Stimulated activated CD4-positive, alpha-beta T cell treated with anti-CD3 and anti-CD28 coated beads, TNF-alpha, amount 100 ng/mL, for 24 hours (primary cell): ENCODE measurements at places on chromosomes 6 and 20.

- no peak for DNase-seq
Measured at GRCh38 chr6:136411025-136411325, 121.3 kb upstream of the BCLAF1 start.

DNA sequence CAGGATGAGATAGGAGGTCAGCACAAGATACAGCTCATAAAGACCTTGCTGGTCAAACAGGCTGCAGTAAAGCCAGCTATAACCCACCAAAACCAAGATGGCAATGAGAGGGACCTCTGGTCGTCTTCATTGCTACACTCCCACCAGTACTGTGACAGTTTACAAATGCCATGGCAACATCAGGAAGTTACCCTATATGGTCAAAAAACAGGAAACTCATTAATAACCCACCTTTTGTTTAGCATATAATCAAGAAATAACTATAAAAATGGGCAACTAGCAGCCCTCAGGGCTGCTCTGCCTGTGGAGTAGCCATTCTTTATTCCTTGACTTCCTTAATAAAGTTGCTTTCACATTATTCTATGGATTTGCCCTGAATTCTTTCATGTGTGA, 30.9 kb downstream of the SLC22A2 start:
- no peak for DNase-seq

GRCh38 chr20:33685328-33686099, 671 bp downstream of the E2F1 start:
- peak; percentile 57 for DNase-seq

GRCh38 chr6:108565091-108565766, 4.5 kb downstream of the FOXO3 start:
- no peak for DNase-seq

GRCh38 chr6:80183019-80183795, 76.7 kb downstream of the BCKDHB start:
- DNase-seq, result no peak

- DNase-seq, result no peak
Measured at GRCh38 chr6:37308069-37308815, 45.5 kb upstream of the RNF8 start.

- DNase-seq, result no peak
Measured at GRCh38 chr6:15386756-15387112, 140.9 kb downstream of the JARID2 start.

- DNase-seq, result no peak
Measured at GRCh38 chr6:8181951-8182845, 79.8 kb upstream of the EEF1E1 start.

GRCh38 chr6:142300758-142301650, 803 bp upstream of the ADGRG6 start:
- no peak for DNase-seq

DNA sequence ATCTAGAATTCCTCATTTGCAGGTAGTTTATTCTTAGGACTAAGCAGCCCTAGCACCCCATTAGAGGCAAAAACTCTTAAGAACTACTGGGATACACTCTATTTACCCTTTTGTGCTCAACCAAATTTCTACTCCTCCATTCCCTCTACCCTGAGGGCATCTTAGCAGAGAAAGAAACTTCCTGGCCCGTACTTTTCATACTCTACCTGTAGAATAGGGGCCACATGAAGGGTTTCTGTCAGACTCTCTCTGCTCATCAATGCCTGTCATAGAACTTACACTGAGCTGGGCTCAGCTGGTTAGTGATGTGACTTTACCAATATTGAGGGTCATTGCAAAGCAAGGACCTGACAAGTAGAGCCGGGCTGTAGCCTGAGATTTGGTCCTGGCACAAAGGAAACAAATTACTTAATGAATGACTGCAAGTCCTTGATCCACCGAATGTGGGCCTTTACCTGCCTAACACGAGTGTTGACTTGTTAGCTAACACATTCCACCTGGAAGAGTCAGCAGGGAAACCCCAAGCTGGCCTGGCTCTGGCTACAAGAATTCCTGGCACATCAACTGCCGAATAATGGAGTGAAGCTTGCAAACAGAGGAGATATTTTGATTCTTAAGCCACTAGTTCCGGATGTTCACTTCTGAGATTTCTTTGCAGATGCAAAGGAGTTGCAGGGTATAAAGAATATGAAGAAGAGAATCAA, 280.5 kb upstream of the JAG1 start:
- DNase-seq, result no peak

DNA sequence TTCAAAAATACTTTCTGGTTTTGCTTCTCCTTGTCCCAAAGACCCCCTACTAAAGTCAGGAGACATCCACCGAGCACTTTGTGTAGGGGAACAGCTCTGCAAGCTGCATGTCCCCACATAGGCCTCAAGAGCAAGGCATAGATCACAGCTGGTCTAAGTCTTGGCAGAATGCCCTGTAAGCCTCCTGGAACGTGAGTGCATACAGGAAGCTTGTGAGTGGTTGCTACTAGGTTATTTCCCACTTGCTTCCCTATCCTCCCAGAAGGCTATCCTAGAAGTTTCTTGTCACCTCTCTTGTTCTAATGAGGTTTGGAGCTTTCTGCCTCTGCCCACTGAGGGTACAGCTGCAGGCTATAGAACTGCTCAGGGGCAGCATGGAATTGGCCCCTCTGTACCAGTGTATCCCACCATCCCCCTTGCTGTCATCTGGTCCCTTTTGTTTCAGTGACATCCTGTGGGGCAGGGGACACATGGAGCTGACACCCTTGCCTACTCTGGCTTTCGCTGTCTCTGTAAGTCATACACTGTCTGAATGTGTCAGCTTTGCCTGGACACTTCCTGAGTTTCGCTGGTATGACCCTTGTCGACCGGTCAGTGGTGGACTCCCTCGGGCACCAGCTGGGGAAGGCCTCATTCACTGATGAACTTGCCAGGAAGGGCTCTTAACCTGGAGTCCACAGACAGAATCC, 35.6 kb upstream of the KCNK16 start:
- no peak for DNase-seq

DNA sequence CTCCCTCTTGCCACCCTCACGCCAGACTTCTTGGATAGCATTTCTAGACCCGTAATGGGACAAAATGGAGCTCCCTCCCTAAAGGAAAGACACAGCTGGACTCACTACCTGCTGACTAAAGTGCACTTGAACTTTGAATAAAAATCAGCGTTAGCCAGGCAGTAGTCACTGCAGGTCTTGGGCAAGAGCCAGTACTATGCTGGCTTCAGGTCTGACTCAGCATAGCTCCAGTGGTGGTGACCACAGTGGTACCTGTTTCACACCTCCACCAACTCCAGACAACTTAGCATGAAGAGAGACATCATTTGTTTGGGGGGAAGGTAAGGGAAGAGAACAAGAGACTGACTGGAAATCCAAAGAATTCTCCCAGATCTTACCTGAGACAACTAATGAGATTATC, 906.8 kb downstream of the GRIK2 start:
- no peak for DNase-seq

GRCh38 chr20:61135968-61136367, 116.1 kb upstream of the CDH4 start:
- DNase-seq, result no peak

DNA sequence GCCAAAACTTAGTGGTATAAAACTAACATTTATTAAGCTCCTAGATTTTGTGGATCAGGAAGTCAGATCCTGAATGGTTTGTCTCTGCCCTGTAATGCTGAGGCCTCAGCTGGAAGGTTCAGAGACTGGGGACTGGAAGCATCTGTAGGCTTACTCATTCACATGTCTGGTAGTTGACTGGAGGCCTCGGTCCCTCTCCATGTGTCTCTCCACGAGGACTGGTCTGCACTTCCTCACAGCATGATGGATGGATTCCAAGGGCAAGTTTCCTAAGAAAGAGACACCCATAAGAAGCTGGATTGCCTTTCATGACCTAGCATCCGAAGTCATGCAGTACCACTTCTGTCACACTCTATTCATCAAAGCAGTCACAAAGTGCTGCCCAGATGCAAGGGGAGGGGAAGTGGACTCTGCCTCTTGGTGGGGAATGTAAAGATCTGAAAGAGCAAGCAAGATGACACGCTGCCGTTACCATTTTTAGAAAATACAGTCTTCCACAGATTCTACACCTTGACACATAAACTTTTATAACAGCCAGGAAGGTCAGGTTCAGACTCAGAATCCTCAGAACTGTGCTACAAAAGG, 17.2 kb upstream of the MDGA1 start:
- DNase-seq, result no peak

- no peak for DNase-seq
Measured at GRCh38 chr20:25250508-25250907, 2.6 kb downstream of the PYGB start.

DNA sequence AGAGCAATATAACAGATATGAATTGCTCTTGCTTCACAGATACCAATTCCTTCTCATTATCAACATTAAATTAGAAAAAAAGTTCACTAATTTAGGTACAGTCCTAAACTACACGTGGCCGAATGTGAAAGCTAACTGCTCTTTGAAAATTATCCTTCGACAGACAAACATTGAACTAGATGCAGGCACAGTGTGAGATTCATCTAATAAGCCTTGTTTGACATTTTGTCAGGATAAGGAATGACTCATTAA, 1.1 kb downstream of the FAM184A start:
- no peak for DNase-seq

GRCh38 chr20:58838174-58838573, 12.5 kb downstream of the GNAS-AS1 start:
- DNase-seq, result no peak

GRCh38 chr6:135006386-135006914, 48.2 kb downstream of the HBS1L start:
- no peak for DNase-seq

DNA sequence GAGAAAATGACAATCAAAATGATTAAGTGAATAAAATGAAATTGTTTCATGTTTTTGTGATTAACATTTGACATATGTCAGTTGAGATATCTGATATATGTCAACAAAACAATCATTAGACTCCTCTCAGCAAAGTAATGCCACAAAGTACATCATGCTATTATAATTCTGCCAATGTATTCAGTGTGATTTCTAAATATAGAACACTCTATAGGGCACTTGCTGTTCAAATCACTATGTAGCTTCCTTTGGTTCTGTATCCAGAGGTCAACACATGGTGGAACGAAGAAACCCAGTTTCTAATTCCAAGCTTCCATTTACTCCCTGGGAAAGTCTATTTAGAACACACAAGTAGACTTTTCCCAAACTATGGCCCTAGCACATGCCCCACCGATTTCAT, 227.5 kb upstream of the FAM83B start:
- no peak for DNase-seq

DNA sequence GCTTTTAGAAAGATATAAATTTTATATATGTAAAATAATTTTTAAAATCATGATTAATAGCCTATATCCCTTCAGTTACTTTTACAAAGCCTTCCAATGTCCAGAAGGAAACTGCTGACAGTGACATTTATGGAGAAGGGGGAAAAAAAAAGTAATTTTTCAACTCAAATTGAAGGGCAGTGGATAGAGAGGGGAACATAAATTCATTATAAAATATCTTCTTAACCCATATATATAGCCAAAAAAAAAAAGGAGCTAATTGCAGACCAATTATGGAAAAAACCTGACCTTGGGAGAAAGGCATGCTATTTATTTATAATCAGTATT, 392.9 kb downstream of the PLCB1 start:
- DNase-seq, result no peak

DNA sequence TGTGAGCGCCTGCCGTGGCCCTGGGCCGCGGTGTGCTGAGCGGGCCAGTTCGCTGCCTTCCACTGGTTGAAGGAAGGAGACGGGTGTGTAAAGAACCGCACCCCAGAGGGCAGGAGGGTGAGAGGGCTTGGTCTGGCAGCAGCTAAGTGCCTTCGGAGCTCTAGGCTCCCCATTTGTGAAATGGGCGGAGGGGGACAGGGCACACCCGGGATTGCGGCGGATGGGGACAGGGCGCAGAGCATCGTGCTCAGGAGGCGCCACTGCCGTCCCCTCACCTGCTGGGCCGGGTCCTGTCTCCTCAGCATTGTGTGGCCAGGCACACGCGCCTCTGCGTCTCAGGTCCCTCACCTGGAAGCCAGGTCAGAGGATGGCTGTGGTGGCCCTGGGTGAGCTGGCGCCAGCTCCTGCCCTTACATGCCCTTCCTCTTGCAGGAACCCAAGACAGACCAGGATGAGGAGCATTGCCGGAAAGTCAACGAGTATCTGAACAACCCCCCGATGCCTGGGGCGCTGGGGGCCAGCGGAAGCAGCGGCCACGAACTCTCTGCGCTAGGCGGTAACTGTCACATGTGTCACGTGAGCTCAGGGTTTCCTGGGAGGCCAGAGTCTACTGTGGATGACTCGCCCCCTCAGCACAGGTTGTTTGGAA, 3.1 kb downstream of the ADRM1 start:
- DNase-seq, result no peak

DNA sequence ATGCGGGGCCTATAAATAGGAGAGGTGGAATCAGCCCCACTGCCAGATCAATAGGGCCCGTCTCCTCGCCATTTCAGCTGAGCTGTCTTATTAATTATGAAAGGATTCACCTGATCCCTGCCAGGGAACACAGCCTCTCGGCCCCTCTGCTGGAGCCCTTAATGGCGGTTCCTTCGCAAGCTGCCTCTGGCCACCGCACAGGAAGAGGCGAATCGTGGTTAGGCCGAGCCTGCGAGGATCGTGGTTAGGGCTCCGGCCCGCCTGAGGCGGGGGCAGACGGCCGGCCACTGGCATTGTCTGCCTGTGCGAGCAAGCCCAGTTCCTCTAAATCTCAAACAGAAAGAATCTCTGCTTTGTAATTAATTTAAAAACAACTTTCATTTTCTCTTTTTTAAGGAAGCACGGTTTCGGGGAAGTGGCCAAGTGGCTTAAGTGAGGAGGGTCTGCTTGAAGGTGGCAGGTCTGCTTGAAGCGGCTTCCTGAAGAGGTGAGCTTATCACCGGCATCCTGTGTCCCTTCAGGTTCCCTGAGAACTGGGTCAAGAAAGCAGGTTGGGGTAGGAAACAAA, 9.2 kb downstream of the NRN1 start:
- DNase-seq, result no peak

DNA sequence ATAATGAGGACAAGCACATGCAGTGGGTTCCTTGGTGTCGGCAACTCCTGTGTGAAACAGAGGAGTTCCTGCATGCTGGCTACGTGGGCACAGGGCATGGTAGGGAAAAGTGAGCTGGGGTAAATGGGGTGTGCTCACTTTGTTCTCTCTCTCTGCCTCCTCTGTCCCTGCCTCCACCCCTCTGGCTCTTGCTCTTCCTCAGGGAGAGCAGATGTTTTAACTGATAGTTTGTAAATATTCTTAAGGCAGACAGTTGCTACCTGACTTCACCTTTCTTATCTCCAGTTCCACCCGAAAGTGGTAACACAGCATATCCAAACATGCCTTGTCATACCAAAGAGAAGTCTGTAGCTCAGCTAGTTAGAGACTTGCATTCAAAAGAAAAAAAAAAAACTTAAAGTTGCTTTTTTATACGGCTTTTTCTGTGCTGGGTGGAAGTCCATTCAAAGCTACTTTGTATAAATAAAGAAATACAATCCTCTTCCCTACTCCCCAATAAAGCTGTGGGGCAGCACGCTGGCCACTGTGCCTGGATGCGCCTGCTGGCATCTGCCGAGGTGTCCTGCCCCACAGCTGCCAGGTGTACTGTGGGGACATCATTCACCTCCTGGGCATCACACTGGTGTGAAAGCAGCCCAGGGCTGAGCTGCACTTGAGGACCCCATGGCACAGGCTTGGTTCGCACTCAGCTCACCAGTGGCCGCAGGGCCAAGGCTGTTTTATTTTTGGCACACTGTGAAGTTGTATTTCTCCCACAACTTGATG, 93.6 kb downstream of the FOXC1 start:
- no peak for DNase-seq

- no peak for DNase-seq
Measured at GRCh38 chr6:45630801-45631200, 253.1 kb upstream of the SUPT3H start.
